ENCODE measurements at places on chromosomes 7 and 10. TPM values are rescaled to one million over a fixed set of nuclear protein-coding genes. Genes with fewer than 3 reads are reported as not detected.

The NOS3 gene
- polyA plus RNA-seq = 9.3 TPM

The TRIM73 gene
- polyA plus RNA-seq = 3.8 TPM

The MIOS gene
- polyA plus RNA-seq = 12.4 TPM

DNA sequence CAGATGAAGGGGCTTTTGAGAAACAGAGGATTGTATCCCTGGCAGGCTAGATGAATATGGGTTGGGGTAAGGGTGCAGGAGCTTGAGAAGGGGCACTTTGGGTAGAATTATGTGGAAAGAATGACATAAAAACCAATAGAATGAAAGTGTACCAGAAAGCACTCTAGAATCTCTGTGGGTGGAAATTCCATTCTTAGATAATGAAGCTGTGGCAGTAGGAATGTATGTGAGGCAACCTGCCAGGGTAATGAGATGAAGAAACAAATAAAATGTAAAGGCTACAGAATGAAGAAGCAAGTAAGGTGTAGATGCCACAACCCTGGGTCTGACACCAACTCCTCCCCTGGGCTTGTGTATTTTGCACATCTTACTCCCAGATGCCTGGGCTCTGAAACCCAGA is 16.8 kb downstream of the NOBOX start:
- H3K27me3 ChIP-seq = no peaks in the 10 kb centered on the region
- H3K36me3 ChIP-seq = no peaks in the 10 kb centered on the region
- DNase-seq = no peak
- H3K27ac ChIP-seq = no peak overlapping the region
- peaks cover 8% of the 10 kb centered on the region for H3K4me1 ChIP-seq
- H3K4me3 ChIP-seq = no peak overlapping the region

DNA sequence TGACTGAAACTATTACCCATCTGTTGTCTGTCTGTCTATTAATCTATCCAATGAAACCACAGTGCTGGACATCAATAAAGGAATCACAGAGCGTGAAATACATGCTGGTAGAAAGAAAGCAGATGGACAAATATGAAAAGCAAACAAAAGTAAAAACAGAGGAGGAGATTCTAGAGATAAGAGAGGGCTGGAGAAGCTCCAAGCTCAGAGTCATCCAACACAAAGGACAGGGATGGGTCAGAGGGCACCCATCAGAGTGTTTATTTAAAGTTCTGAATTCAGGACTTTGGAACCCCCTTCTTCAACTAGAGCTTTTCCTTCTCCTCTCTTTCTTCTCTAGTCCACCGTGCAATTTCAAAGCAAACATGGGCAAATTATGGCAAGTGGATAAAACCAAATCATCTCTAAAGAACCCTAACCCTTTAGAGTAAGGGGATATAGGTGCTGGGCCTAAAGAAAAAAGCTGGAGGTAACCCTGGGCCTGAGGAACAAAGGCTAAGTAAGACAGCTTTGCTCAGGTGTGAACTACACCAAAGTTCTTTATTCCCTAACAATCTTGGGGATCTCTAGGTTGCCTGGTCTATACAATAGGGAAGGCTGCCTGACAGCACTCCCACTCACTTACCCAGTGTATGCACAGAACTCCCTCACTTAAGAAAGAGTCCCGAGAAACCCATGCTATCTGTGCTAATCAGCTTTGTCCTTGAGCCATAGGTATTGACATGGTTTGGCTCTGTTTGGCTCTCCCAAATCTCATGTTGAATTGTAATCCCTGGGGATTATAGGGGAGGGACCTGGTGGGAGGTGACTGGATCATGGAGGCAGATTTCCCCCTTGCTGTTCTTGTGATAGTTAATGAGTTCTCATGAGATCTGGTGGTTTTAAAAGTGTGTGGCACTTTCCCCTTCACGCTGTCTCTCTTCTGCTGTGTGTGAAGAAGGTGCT is 97.0 kb downstream of the BAMBI start:
- no peak overlapping the region for H3K4me3 ChIP-seq
- no peaks in the 10 kb centered on the region for H3K36me3 ChIP-seq
- H3K27me3 ChIP-seq = no peaks in the 10 kb centered on the region
- no peak for DNase-seq

- DNase-seq = no peak
- H3K4me3 ChIP-seq = no peak overlapping the region
- no peaks in the 10 kb centered on the region for H3K36me3 ChIP-seq
These were observed 57.8 kb upstream of the CTBP2 start for GRCh38 chr10:125217990-125218675.

All from kidney (tissue), 22 donors.